Colonic mucosa (tissue), 4 donors: ENCODE measurements at places on chromosomes 4 and X. TPM values are rescaled to one million over a fixed set of nuclear protein-coding genes. Genes with fewer than 3 reads are reported as not detected.
A peak's percentile ranks its signal among the peaks of the same experiment; 100 is the strongest.

GRCh38 chr4:69600013-69600412 is 39.4 kb downstream of the UGT2A2 start:
- no peak for DNase-seq

GRCh38 chr4:22192084-22192511 is 243.5 kb upstream of the KCNIP4 start:
- no peak for DNase-seq

- no peak for DNase-seq
Observed at GRCh38 chr4:40536032-40536431, 93.6 kb downstream of the RBM47 start.

DNA sequence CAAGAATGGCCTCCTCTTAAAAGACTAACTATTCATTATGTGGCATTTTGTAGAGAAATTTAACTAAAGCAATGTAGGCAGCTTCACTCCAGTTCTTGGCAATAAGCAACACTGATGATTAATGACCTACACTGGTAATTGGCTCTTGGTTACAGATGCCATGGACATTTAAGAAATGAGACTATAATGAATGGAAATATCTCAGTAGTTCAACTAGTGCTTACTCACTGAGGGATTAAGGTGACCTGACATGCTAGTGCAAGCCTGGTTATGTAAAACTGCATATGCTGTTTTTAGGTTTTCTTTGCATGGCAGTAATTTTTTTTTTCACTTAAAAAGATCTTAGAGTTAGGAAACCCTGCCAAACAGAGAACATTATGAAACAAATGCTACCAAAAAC is 152.7 kb upstream of the AADAT start:
- DNase-seq, result no peak

GRCh38 chrX:123422875-123423274 is 238.8 kb downstream of the GRIA3 start:
- DNase-seq, result peak; percentile 17

DNA sequence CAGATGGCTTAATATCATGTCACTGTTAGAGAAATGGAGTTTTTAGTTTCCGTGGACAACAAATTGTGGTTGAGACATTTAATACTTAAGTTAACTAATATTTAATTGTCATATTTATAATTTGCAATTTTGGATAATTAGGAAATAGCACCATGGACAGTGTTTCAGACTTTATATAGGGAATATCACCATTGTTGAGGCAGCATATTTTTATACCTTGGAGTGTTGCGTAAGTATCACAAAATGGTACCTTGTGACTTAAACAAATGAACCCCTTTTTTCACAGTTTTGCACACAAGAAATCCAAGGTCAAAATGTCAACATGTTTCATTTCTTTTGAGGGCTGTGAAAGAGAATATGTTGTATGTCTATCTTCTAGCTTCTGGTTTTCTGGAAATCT is 539.9 kb downstream of the TECRL start:
- no peak for DNase-seq

- no peak for DNase-seq
Observed at GRCh38 chr4:79623021-79623870, 215.2 kb upstream of the GK2 start.

ADGRL3 gene
- 4.1 TPM for total RNA-seq

MAGEB4 gene
- not detected for total RNA-seq

NAA11 gene
- total RNA-seq, result not detected

ADGRG2 gene
- total RNA-seq, result 0.10 TPM
